ENCODE measurements at places on chromosomes 11 and 22. TPM values are rescaled to one million over a fixed set of nuclear protein-coding genes. Genes with fewer than 3 reads are reported as not detected.

Gene P2RX6
- total RNA-seq = 3.6 TPM

Gene ZP1
- not detected for total RNA-seq

Gene PKNOX2
- not detected for total RNA-seq

Gene RIN1
- 13.5 TPM for total RNA-seq

- peak; percentile 5 for DNase-seq
Observed at GRCh38 chr11:132402071-132402684, 1031.8 kb downstream of the NTM start.

DNA sequence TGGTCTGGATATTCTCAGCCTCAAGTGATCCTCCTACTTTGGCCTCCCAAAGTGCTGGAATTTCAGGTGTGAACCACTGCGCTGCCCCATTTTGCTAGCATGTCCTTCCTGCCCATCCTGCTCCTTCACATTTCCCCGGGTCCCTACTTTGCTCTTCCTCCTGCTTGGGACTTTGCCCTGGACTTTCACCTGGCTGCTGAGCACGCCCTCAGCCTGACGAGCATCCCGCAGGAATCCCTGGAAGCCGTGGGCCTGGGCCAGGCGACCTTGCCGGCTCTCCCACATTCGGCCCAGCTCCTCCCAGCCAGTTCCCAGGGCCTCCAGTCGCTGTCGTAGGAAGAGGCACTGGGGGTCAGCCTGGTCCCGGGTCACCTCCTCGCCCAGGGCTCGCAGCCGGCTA lies 22.6 kb upstream of the RBM4B start:
- no peak for DNase-seq

GRCh38 chr11:36974771-36975170 lies 376.7 kb upstream of the RAG2 start:
- DNase-seq = no peak

All from M059J (cell line).